ENCODE measurements at places on chromosomes 13 and 19.

DNA sequence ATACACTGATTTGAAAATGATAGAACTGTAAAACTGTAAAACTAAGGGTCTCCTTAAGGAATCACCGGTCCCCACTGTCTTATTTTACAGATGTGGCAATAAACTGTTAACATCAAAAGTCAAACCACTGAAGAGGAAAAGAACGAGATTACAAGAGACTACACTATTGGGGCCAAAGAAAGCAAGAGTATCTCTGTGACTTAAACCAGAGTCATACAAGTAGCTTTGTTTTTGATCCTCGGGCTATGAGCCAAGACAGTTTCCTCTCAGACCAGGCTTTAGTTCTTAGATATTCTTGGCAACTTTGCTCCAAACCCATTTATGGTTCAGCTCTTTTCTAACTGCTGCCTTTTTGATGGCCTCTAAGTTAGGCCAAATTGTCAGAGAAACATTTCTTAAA lies 113.8 kb downstream of the TBC1D4 start:
- DNase-seq, result no peak

DNA sequence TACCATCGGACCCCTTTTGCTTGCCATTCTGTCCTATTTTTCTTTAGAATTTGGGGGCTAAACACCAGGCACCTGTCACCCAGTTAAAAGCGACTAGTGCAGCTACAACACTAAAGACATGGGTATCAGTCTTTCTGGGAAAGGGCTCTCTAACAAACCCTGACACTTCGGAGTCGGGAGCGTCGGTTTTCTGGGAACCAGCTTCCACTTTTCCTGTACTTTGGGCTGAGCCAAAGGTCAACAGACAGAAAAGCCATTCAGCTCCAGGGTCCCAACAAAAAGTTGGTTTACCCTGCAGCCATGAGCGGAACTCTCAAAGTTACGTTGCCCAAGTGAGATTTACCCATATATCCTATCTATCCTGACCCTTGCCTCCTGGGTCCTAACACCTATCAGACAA lies 337.0 kb upstream of the SLITRK5 start:
- no peak for DNase-seq

GRCh38 chr13:41465898-41466320 lies 8.6 kb downstream of the RGCC start:
- DNase-seq, result no peak

GRCh38 chr19:42216653-42217519 lies 591 bp downstream of the DEDD2 start:
- no peak for DNase-seq

DNA sequence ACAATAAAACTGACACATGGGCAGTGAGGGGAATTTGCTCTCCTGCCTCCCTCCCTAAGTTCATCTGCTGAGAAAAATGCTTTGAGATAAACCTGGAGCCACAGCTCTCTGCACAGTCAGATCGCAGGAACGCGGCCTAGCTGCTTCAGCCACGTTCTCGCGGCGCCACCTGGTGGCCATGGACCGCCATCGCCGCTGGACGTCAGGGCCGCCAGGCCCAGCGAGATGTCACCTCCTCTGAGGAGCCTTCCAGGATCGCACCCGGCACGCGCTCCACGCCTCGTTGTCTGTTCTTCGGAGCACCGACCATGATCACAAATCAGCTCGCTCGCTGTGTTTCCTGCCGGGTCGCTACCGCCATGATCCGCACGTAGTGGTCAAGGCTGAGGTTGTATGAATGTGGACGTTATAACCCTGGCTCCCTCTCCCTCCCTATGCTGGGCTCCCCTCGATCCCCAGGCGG lies 20.6 kb upstream of the USP29 start:
- DNase-seq, result peak; percentile 3

DNA sequence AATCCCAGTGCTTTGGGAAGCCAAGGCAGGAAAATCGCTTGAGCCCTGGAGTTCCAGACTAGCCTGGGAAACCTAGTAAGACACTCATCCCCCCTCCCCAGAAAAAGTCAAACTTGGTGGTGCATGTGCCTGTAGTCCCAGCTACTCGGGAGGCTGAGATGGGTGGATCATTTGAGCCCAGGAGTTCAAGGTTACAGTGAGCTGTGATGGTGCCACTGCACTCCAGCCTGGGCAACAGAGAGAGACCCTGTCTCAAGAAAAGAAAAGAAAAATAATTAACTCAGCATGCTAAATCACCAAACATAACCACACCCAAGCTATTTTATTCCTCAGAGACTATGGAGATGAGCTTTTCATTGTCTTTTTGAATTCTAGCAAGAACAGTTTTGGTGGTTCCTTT lies 56.2 kb upstream of the SCEL start:
- no peak for DNase-seq

- DNase-seq, result no peak
Measured at GRCh38 chr13:23639674-23640073, 69.5 kb downstream of the TNFRSF19 start.

DNA sequence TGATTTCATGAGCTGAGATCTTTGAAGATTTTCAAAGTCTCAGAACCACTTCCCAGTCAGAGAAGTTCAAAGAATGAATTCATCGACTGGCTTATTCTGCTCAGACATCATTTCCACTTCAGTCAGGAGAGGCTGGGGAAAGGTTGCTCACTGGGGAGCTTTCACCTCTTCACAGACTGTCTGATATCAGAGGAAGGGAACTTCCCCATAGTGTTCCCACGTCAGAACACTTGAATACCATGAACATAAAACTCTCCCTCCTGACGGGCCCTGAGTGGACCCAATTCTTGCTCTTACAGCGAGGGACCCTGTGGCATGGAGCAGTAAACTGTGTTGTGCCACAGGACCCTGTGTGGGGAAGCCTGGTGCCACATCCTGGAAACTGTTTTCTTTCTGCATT lies 492.6 kb downstream of the COG6 start:
- no peak for DNase-seq

DNA sequence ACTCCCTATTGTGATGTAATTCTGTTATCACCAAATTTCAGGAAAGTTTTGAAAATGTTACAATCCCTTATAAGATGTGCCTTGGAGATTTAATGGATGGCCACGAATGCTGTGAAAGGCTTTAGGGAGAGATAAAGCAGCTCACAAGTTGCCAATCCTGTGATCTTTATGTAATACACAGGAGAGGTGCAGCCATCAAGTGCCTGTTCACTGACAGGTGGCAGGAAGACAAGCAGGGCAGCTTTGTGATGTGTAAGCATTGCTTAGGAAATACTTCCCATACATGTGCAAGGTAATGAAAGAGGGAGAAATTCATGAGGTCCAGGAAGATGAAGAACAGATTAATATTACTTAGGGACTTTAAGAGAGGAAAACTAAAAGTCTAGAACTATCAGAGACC lies 628.8 kb downstream of the SLITRK6 start:
- no peak for DNase-seq

DNA sequence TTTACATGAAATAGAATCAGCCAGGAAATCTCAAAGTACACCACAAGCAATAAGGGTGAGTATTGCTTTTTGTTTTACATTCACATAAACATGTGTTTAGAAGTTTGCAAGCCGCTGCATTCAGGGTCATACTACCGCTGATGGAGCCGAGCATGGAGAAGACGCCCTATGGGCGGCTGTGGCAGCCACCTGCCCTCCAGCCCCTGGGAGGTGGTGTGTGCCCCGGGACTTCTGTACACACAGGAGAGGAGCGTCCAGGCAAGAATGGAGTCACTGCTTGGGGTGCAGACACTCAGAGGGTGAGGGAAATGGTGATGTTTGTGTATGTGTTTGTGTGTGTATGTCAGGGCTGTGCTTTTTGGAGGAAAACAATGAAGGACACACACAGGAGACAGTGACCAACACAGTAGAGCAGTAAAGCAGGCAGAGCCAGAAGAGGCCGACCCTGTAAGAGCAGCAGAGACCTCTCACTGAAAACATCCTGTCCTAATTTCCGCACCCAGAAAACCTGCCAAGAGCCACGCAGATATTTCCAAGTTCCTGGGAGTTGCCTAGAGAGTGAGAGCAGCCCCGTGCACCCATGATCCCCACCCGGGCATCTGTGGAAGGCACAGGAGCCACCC lies 108.1 kb upstream of the GJB6 start:
- DNase-seq, result no peak

All from stimulated activated CD4-positive, alpha-beta T cell treated with anti-CD3 and anti-CD28 coated beads, Interleukin-1b, Interleukin-23, amount 100 ng/mL, for 24 hours (primary cell).